ENCODE measurements at places on chromosomes 16 and 17. TPM values are rescaled to one million over a fixed set of nuclear protein-coding genes. Genes with fewer than 3 reads are reported as not detected.

The LRRC46 gene
- total RNA-seq, result 0.42 TPM

The EPX gene
- not detected for total RNA-seq

The SKAP1 gene
- total RNA-seq, result 95.1 TPM

The VAMP2 gene
- 366 TPM for total RNA-seq

The MAP3K14 gene
- total RNA-seq, result 46.5 TPM

The KCTD19 gene
- not detected for total RNA-seq
